Right ventricle myocardium inferior (tissue), 1 donor: ENCODE measurements at places on chromosomes 16 and 17. TPM values are rescaled to one million over a fixed set of nuclear protein-coding genes. Genes with fewer than 3 reads are reported as not detected.

GRCh38 chr16:1262210-1262845 lies 6.5 kb downstream of the TPSD1 start:
- DNase-seq = no peak

DNA sequence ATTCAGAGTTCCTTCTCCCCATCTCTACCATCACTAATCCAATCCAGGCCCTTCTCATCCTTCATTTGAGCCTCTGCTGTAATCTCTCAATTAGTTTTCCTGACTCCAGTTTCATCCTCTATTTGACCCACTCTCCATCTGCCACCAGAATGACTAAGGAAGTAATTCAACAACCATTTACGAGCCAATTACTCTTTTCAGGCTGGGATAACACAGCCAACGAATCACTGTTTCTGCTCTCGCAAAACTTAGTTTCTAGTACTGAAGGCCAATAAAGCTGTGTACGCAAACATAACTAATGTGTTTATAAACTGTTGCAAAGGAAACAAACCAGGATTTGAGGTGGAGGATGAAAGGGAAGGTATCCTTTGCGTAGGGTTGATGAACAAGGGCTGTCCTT lies 53.7 kb downstream of the MAP2K6 start:
- no peak for DNase-seq

DNA sequence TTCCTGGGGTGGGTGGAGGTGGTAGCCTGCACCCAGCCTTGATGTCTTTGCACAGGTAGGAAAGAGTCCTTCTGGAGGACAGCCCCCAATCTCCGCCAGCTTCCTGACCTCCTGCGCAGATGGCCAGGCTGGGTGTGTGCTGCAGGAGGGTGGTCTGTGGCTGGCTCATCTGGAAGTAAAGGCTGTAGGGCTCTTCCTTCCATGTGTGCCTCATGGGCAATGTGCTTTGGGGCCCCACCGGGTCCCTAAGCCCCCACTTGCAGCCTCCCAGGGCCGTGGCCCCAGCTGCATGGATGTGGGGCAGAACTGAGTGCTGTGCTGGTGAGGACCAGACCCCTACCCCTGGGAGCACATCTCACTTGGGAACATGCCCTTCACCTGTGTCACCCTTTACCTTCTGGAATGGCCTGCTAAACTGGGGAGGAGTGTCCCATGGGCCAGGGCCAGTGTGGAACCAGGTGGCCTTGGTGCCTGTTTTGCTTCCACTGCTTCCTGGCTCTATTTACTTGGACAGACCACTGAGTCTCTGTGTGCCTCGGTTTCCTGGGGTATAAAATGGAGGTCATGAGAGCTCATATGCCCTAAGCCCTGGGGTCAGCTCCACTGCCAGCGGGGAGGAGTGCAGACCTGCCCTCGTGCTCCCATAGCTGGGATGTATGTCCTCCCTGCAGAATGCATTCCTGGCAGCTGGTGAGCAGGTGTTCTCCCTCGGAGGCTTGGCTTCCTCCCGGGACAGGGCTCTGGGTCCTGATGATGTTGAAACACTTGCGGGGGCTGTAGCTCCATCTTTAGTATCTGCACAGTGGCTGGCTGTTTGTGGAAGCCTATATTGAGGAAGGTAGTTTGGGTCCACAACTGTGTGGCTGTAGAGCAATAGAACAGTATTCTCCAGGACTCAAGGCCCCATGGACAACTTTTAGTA lies 18.0 kb downstream of the MPRIP start:
- no peak for DNase-seq

DNA sequence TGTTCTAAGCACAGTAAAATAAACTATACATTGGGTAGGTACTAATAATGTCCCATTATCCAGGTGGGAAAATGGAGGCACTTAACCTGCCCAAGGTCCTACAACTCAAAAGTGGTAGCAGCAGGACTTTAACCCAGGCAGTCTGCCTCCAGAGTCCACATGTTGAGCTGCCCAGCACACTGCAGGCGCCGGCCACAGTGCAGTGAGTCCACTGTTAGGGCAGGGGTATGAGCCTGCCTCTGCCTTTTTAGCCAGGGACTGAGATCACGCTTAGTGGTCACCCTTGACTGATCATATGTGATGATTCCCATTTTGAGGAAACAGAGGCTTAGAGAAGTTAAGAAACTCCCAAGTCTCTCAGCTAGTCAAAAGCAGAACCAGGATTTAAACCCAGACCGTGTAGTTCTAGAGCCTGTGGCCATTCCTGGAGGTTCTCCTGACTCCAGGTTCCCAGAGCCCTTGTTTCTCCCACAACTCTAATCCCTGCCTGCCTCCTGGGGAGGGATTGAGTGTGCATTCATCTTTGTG lies 8.4 kb downstream of the CES1 start:
- no peak for DNase-seq

DNA sequence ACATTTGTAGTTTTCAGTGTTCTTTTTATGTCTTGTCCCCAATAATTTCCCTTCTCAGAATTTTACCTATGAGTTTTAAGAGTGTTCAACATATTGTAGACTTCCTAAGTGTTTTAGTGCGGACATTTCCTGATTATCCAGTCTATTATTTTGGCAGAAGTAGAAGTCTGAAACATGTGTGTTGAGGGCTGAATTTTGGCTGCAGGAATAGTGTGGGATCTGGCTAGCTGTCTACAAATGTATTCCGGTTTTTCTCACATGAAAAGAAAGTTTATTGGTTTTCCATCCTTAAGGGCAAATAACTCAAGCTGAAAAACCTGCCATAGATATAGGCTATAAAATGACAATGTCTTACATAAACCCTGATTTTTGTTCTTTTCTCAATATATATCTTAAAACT lies 33.0 kb upstream of the CA10 start:
- no peak for DNase-seq

DNA sequence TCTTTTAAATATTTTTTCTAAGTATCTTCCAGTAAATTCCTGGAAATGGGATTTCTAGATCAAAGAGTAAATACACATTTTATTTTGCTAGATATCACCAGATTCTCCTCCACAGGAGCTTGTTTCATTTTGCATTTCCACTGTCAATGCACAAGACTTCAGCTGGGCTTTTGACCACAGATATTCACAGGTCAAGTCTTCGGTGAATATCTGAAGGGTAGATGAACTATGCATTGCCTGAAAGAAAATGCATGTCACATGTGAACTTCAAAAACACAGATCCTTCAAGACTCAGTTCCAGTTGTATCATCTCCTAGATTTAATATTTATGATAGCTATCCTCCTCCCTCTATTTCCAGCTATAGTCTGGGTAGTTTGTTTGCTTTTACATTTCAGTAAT lies 963.6 kb upstream of the GOT2 start:
- no peak for DNase-seq

DNA sequence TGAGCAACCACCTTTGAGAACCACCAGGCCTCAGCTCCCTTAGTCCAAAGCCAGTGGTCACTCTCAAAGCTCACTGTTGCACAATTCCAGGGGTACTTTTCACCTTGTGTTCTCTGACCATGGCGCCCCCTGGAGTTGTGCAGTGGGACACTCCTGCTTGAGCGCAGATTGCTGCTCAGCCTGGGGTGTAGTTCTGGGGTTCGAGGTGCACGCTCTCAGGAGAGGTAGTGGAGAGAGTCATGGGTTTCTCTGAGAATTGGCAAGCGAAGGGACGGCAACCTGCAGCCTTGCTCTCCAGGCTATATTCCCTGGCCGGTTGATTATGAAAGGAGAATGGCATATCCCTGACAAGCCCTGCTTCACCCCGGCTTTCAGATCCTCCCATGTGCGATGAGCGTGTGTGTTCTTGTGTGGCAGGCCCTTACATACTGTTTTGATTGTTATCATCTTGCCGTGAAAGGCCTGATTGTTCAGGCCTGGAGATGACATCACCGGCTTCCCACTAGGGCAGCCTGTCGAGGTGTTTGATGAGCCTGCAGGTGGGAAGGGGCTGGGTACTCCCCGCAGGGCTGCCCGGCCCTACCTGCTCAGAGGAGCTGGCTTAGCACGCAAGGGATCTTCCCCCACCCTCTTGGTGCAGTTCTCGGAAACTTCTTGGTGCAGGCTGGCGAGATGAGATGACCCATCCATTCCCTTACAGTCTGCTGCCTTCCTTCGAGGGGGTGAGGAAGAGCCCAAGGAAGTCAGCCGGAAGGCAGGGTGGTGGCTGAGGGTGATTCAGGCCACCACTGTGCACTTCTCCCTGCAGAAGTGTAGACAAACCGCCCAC lies 431.2 kb downstream of the SLC39A11 start:
- no peak for DNase-seq

DNA sequence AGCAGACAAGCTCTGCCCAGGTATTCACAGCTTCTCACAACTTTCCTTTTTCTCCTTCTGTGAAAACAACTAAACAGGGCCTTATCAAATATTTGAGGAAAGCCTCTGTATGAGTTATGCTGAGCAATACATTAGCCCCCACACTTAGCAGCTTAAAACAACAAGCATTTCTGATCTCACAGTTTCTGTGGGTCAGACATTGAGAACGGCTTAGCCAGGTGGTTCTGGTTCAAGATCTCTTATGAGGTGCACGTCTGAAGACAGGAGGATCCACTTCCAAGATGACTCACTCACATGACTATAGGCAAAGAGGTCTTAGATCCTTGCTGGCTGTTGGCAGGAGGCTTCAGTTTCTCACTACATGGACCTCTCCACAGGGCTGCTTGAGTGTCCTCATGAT lies 181.4 kb upstream of the WSCD1 start:
- DNase-seq = no peak

DNA sequence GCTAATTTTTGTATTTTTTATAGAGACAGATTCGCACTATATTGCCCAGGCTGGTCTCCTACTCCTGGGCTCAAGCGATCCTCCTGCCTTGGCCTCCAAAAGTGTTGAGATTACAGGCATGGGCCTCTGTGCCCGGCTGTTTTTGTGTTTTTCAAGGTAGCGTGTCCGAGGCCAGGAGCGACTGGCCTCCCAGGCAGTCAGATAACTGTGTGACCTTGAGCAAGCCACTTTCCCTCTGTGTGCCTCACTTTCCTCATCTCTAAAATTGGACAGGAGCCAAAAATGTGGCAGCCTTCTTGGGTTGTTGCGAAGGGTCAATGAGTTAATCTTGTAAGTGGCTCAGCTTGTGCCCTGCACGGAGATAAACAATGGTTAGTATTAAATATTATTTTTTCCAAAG lies 2.4 kb downstream of the ABCC1 start:
- DNase-seq = no peak

DNA sequence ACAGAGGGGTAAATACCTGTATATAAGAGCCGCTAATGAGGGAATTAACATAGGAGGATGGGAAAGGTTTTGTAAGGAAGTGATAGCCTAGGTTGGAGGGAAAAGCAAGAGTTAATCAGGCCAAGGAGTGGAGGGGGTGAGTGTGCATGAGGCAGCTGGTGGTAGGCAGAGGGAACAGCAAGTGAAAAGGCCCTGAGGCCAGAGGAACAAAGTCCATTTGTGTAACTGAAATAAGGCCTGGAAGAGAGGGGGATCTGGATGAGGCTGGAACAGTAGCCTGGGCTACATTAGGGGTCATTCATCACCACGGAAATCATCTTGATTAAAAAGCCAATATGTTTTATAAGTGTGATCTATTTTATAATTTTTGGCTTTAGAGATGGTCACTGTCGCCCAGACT lies 45.7 kb downstream of the FZD2 start:
- no peak for DNase-seq

DNA sequence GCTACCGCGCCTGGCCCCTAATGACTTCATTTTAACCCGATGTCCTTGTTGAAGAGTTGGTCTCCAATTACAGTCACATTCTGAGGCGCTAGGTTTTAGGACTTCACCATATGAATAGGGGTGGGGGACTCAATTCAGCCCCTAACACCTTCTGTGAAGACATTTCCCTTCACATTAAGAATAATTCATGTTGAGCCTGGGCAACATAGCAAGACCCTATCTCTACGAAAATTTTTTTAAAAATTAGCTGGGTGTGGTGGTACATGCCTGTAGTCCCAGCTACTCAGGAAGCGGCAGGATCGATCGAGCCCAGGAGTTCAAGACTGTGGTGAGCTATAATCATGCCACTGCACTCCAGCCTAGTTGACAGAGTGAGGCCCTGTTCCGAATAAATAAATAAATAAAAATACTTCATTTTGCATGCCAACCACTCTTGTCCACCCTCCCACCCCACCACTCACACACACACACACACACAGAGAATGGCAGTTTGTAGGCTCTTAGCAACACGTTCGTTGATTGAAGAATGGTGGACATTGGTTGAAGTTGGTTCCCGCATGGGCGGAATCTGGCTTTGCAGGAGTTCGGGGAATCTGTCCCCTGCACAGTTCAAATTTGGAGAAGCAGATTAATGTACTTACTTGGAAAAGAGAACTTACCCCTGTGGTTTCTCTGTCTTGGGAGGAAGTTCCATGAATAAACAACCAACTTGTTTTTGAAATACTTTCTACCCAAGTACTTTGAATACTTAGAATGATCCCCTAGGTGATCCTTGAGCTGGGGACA lies 27.8 kb upstream of the TVP23A start:
- no peak for DNase-seq

DNA sequence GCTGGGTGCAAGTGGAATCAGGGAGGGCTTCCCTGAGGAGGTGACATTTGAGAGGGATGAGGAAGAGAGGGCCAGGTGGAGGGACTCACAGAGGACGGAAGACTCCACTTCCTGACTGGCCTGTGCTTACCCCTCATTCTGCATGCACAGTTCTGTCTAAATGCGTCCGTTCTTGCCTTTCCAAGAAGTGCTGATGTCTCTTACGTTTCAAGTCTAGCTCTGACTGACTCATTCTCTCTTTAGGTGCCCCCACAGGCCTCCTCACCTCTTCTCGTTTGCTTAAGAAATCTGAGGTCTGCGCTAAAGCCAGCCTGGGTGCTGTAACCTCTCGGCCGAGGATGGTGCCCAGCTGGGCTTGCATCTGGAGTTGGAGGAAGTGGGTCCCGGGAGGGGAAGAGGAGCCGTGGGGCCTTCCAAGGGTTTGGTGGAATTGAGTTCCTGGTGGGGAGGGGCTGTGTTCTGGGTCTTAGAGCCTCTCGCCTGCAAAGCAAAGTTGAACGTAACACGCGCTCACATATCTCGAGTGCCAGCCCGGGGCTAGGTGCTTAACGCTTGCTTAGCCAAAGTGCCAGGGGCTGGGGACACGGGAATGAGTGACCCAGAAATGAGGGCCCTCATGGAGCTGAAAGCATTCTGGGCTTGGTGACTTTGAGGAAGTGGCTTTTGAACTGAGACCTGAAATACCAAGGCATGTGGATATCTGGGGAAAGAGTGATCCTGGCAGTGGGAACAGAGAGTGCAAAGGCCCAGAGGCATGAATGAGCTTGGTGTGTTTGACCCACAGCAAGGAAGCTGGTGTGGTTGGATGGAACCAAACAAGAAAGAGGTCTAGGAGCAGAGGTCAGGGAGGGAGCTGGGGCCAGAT lies 4.8 kb downstream of the IL4R start:
- peak; percentile 80 for DNase-seq

Gene OXLD1
- total RNA-seq = 18.6 TPM

Gene ARL5C
- total RNA-seq = not detected

Gene DOC2B
- total RNA-seq = 4.5 TPM

Gene PIRT
- total RNA-seq = not detected

Gene COPZ2
- 52.9 TPM for total RNA-seq

Gene TP53TG3D
- total RNA-seq = 1.1 TPM

Gene PLCG2
- 6.9 TPM for total RNA-seq

Gene P2RX5
- 19.4 TPM for total RNA-seq
